ENCODE measurements at places on chromosomes 11 and 22. TPM values are rescaled to one million over a fixed set of nuclear protein-coding genes. Genes with fewer than 3 reads are reported as not detected.

The OR2D2 gene
- 0.11 TPM for total RNA-seq

The OR51V1 gene
- not detected for total RNA-seq

The ARHGAP8 gene
- total RNA-seq: 16.5 TPM

DNA sequence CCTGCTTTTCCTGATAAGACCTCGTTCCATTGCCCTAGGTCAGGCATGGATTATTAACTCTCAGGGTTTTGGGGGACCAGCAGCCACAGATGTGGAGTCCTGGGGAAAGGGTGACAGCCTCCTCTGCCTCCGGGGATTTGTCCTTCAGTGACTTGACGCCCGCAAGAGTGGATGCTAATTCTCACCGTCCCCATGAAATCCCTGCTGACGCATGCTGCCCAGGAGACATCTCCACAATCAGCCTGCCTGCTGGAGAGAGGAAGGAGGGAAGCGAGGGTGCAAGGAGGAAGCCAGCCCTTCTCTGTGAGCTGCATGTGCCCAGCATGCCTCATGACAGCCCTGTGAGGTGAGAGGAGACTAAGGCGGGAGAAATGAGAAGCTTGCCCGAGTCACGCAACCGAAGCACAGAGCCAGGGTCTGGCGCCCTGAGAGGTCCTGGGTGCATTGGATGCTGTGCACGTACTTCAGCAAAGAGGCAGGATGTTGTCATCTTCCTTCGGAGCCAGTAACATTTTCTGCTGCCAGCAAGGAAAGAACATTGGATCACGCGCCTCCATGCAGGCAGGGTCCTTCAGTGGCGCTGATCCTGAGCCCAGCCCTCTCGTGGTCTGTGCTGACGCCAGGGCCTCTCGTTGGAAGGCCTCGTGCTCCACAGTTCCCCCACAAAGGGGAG is 27.3 kb upstream of the KRTAP5-6 start:
- no peak for DNase-seq

- no peak for DNase-seq
Measured at GRCh38 chr22:41070665-41071331, 21.6 kb upstream of the EP300 start.

GRCh38 chr11:127965939-127966668 is 621.3 kb downstream of the ETS1 start:
- peak; percentile 39 for DNase-seq

- no peak for DNase-seq
Measured at GRCh38 chr22:33464698-33465097, 406.5 kb upstream of the SYN3 start.

Data from foreskin keratinocyte (primary cell).